ENCODE measurements at places on chromosomes 2 and 18. TPM values are rescaled to one million over a fixed set of nuclear protein-coding genes. Genes with fewer than 3 reads are reported as not detected.

- no peak for DNase-seq
Measured at GRCh38 chr2:56985609-56986008, 801.8 kb downstream of the CCDC85A start.

- DNase-seq: no peak
Measured at GRCh38 chr18:2627821-2628276, 27.7 kb upstream of the SMCHD1 start.

CXCR2 gene
- polyA plus RNA-seq: 0.23 TPM

GAREM1 gene
- polyA plus RNA-seq: 13.8 TPM

- no peak for DNase-seq
Measured at GRCh38 chr2:238502088-238502810, 75.5 kb downstream of the ASB1 start.

- no peak for DNase-seq
Measured at GRCh38 chr2:122378521-122378920, 623.1 kb downstream of the TSN start.

DNA sequence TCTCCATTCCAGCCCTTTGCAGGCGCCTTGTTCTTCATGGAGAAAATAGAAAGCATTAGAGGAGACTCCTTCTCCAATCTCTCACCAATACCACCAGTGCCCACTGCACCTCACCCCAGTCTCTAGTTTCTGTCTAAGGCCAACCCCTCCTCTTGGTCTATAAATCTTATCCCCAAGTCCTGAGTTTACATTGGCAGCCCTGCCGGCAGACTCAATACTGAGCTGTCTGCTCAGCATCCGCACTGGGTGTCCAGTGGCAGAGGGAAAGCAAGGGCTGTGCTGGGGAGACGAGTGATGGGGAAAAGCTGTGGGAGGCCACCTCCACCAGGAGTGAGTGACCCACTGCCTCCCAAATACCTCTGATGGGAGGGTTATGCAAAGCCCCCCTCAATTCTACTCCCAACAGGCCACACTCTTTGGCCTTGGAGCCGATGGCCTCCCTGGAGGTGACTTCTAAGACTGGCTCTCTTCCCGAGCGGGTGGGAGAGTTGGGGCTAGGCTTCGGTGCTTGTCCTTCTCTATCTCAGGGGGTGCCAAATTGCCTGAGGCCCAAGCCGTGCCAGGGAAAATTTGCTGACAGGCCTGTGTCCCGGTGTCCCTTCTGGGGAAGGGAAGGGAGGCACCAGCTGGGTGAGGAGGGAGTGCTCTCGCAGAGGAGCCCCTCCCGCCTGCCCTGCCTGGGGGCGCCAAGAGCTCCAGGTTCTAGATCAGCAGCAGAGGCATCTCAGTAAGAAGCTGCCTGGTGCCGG is 165.2 kb upstream of the MSH6 start:
- DNase-seq: no peak

- no peak for DNase-seq
Measured at GRCh38 chr2:225274751-225275150, 124.8 kb upstream of the NYAP2 start.

GRCh38 chr2:225532096-225532495 is 132.6 kb downstream of the NYAP2 start:
- DNase-seq: no peak

RAD51AP2 gene
- 0.50 TPM for polyA plus RNA-seq

DNA sequence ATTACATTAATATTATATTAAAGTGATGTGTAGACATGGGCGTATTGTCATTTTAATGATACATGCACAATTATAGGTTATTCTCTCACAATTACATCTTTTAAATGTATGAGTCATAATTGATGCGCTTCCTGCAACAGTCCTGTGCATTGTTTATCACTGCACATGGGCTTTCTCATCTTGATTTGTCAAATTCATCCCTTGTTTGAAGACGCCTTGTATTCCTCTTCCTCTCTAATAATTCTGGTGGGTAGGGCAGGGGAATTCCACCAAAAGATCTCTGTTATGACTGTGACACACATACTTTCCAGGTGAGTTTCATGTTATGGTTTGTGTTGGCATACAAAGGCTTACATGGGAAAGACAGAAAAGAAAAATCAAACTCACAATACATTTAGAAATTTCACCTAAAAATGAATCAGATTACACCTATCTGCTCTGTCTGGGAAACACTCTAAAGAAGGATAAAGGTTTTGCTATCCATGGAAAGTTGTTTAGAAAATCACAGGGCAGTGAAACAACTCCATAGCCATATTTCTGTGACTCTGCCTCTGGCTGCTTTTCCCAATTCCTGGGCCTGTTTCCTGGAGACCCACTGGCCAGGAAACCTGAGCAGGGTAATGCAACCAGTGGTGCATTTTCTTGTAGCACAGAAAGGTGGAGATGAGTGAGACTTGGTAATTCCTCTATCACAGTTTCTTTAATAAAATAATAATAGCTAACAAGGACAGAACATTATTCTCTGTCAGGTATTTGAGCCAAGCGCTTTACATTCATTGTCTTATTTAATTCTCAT is 13.2 kb downstream of the SLC9A2 start:
- no peak for DNase-seq

DNA sequence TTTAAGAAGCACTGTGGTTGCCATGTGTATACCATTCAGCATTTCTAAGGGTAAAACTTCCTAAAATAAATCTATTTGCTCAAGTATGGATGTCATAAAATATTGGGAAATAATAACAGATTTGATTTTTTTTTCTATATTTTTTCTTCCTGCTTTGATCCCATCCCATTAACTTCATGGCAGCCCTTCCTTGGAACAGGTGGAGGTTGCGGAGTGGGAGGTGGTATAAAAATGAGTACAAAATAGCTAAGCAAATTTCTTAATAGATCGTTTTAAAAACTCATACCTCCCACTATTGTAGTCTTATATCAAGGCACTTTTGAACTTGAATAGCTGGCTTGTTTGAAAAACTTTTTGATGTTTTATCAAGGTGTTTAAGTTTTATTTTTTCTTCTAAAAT is 152.1 kb upstream of the KYNU start:
- no peak for DNase-seq

GRCh38 chr2:177741866-177742265 is 330.7 kb downstream of the PDE11A start:
- DNase-seq: no peak

KIF5C gene
- polyA plus RNA-seq: 21.8 TPM

IL18R1 gene
- 2.7 TPM for polyA plus RNA-seq

GRCh38 chr2:28071221-28071620 is 180.7 kb downstream of the BABAM2 start:
- DNase-seq: no peak

NXPH2 gene
- 0.58 TPM for polyA plus RNA-seq

IL37 gene
- not detected for polyA plus RNA-seq

C2orf66 gene
- polyA plus RNA-seq: 0.20 TPM

DNA sequence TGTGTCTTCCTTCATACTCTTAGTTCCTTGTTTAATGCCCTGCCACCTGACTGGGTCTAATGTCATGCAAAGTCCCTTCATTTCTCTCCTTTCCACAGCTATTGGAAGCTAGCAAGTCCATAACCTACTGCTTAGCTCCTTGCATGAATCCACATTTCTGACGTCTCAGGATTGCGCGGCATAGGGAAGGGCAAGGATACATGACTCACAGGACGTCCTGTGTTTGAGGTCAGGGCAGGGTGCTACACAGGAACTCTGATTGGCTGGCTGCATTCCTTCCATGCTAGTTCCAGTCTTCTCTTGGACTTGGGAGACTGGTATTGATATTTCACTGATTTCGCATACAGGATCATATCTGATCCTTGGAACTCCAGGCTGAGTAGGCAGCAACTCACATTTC is 137.9 kb downstream of the CDH2 start:
- no peak for DNase-seq

HOXD13 gene
- not detected for polyA plus RNA-seq

- no peak for DNase-seq
Measured at GRCh38 chr18:54360406-54360805, 2.7 kb downstream of the C18orf54 start.

- DNase-seq: no peak
Measured at GRCh38 chr18:21453511-21453901, 147.0 kb downstream of the ESCO1 start.

- no peak for DNase-seq
Measured at GRCh38 chr2:85750587-85751575, 2.9 kb upstream of the ATOH8 start.

GRCh38 chr18:63552581-63552980 is 10.4 kb downstream of the SERPINB12 start:
- no peak for DNase-seq

GRCh38 chr2:63562751-63563150 is 25.5 kb downstream of the WDPCP start:
- no peak for DNase-seq

- peak; percentile 85 for DNase-seq
Measured at GRCh38 chr18:50401888-50402287, 27.0 kb downstream of the SKA1 start.

TTN gene
- polyA plus RNA-seq: 2.0 TPM

DNA sequence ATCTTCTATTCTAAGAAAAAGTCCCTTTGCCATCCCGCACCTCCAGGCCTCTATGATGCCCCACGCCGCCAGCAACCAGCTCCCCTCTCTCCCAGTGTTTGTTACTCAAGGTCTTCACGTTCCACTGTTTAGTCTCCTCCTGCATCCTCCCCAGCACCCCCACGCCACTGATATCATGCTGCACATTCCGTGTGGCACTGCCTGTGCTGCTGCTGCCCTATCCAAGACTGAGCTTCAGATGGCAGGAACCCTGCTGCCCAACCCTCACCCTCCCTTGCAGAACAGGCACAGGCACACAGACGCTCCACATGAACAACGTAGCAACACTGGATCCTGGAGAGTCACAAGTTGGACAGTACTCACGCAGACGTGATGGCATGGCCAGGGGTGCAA is 35.3 kb downstream of the MYO5B start:
- no peak for DNase-seq

NEURL3 gene
- polyA plus RNA-seq: 0.62 TPM

COX7A2L gene
- polyA plus RNA-seq: 165 TPM

DNA sequence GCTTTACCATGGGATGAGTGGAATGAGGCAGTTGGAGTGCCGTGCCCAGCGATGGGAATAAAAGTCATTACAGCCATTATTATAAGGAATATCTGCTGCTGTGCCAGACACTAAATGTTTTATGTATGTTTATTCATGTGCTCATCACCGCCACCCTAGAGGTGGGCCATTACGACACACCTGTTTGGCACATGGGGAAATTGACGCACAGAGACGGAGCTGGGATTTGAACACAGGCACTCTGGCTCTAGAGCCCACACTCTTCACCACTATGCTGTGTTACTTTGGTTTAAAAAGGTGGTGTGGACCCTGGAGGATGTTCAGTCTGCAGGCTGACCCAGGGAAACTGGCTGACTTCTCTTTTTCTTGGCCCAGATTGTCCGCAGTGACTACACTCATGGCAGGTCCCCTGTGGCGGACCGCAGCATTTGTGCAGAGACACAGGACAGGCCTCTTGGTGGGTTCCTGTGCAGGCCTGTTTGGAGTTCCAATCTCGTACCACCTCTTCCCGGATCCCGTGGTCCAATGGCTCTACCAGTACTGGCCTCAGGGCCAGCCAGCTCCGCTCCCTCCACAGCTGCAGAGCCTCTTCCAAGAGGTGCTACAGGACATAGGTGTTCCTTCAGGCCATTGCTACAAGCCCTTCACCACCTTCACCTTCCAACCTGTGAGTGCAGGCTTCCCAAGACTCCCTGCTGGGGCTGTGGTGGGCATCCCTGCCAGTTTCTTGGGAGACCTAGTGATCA is 1.6 kb downstream of the TMEM177 start:
- DNase-seq: no peak

DNA sequence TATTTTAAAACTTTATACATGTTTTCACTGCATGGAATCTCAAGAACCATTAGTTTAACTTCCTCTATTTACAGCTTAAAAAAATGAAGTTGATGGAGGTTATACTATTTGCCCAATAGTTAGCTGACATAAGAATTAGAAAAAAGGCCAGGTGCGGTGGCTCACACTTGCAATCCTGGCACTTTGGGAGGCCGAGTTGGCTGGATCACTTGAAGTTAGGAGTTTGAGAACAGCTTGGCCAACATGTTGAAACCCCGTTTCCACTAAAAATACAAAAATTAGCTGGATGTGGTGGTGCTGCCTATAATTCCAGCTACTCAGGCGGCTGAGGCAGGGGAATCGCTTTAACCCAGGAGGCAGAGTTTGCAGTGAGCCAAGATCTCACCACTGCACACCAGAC is 125.1 kb upstream of the CDH19 start:
- DNase-seq: no peak

DNA sequence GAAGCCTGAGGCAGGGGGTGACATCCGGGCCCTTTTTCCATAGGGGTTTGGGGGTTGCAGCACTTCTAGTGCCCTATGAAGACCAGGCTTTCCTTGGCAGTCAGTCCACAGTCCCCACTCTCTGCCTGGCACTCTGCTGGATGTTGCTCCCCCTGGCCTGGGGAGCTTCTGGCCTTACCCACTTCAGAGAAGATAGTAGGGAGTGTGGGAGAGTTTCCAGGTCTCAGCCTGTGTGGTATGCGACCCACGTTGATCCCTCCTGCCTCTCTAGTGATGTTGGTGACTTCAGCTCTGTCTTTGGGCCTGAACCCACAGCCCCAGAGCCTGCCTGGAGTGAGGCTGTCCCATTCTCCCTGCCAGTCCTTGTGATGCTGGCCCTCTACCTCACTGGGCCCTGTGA is 105.6 kb downstream of the STPG4 start:
- peak; percentile 10 for DNase-seq

GRCh38 chr2:182300608-182301007 is 126.2 kb downstream of the PDE1A start:
- DNase-seq: no peak

- no peak for DNase-seq
Measured at GRCh38 chr18:3340682-3341097, 78.8 kb downstream of the MYL12B start.

- DNase-seq: no peak
Measured at GRCh38 chr18:35171315-35171987, 69.4 kb upstream of the ZNF397 start.

CTIF gene
- 26.5 TPM for polyA plus RNA-seq

CD226 gene
- polyA plus RNA-seq: 2.2 TPM

CD8B gene
- 0.82 TPM for polyA plus RNA-seq

FABP1 gene
- not detected for polyA plus RNA-seq

GRCh38 chr2:55416786-55417568 is 2.7 kb downstream of the CCDC88A start:
- DNase-seq: no peak

GRCh38 chr2:27958711-27959378 is 68.3 kb downstream of the BABAM2 start:
- DNase-seq: no peak

- no peak for DNase-seq
Measured at GRCh38 chr2:238761868-238762267, 86.0 kb upstream of the TWIST2 start.

Measured in left lung (tissue), 14 donors.